ENCODE measurements at places on chromosomes 11 and 22.

DNA sequence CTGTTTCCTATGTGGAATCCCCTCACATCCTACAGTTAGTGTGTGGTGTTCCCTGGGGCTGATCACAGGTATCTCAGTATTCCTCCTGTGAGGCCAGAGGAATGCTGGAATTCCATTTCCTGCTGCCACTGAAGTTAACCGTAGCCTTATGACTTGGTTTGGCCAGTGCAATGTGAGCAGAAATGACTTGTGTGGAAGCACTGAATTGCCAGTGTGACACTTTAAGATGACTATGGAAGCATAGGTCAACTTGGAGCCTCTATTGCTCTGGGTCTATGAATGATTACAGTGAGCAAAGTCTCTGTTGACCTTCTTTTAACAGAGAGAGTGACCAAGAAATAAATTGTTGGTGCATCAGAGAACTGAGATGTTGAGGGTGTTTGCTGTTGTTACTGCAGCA, 16.5 kb downstream of the TBRG1 start:
- no peak for DNase-seq

GRCh38 chr11:35171226-35171625, 32.3 kb downstream of the CD44 start:
- DNase-seq = no peak

- no peak for DNase-seq
These were observed 133.4 kb upstream of the E2F8 start for GRCh38 chr11:19374151-19374569.

DNA sequence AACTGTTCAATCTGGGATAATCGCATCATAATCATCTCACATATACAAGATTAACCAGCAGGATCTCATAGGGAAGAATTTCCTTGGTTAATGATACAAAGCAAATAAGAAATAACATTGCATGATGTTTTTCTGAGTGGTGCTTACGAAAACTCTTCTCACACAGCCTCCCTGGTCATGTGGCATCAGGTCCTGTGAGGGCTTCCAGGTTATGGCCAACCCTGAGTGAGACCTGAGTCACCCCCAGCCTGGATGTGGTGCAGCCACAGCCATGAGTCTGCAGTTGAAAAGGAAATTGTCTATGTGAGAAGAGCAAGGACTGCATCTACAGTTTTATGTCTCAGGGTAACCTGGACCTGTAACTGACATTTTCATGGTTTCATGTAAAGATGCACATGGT, 90.5 kb upstream of the XKR3 start:
- DNase-seq = no peak

- no peak for DNase-seq
These were observed 150.2 kb upstream of the ARHGAP20 start for GRCh38 chr11:110862407-110862806.

DNA sequence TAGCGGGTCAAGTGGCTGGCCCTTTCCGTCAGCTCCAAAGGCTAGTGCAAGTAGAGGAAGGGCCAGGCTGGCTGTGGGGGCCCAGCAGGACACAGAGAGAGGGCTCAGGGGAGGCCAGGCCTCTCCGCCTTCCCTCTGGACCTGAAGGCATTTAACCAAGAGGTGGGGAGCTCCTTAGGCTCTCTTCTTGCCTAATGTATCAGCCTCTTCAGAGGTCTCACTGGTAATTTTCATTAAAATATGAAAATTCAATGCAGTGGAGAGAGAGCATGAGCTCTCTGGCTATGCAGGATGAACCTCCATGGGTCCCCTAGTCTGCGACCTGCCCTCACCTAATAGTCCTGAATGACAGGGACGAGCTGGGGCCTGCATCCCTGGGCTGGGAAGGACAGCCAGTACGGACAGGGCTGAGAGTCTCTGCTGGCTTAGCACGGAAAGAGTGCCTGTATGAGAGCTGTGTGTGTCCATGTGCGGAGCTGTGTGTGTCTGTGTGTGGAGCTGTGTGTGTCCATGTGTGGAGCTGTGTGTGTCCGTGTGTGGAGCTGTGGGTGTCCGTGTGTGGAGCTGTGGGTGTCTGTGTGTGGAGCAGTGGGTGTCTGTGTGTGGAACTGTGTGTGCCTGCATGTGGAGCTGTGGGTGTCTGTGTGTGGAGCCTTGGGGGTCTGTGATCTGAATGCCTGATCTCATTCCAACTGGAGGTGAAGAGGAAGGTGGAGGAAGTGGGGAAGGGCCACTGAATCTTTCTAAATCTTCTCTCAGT, 2.4 kb downstream of the ALX4 start:
- DNase-seq = no peak

DNA sequence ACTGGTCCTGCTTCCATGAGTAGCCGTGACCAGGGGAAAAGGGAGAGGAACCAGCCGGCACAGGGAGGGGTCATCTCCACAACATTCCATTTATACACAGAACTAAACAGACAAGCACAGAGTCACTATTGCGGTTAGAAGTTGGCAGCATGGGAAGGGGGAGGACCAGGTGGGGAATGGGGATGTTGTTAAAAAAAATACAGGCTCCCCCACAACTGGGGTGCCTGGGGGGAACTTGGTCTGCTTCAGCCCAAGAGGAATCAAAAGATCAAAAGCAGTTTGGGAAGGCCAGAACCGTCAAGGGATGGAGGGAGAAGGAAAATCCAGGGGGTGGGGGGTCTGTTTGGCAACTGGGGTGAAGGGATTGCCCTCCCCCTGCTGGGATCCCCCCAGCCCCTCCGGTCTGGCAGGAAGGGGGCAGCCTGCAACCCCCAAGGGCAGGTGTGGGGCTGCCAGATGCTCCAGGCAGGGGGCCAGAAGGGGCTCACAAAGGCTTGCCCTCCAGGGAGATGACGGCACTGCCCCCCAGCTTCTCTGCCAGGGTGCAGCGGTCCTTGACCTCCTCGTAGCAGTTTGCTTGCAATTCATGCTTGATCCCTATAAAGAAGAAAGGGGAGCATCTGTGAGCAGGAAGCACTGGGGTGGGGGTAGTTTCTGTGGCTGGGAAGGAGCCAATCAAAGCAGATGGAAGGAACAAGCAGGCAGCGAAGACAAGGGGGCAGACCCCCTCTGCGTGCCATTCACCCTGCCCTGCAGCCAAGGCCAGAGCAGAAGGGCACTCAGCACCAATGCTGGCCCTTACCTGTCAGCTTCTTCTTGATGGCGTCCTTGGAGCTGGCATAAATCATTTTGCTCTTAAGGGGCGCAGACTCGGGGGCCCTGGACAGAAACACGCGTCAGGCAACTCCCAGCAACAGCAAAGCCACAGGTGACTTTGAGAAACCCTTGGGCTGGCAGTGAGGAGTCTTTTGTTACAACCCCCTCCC, 2.8 kb downstream of the CFL1 start:
- DNase-seq = no peak

GRCh38 chr11:36577859-36578258, 10.1 kb downstream of the RAG1 start:
- DNase-seq = no peak

DNA sequence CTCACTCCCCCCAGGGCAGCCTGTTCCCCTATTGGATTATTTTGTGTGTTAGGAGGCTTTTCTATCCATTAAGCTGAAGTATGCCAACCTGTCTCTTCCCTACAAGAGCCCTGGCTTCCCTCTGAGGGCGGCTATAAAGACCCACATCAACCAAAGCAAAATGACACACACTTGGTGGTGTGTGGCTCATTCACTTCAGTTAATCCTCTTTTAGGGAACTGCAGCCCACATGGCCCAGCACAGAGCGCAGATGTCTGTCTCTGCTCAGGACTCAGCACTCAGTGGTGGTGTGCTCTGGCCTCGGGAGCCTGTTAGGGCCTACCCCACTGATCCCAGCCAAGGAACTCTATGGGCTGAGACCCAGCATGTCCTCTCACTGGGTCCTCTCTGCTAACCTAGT, 32.2 kb upstream of the LRRC10B start:
- no peak for DNase-seq

DNA sequence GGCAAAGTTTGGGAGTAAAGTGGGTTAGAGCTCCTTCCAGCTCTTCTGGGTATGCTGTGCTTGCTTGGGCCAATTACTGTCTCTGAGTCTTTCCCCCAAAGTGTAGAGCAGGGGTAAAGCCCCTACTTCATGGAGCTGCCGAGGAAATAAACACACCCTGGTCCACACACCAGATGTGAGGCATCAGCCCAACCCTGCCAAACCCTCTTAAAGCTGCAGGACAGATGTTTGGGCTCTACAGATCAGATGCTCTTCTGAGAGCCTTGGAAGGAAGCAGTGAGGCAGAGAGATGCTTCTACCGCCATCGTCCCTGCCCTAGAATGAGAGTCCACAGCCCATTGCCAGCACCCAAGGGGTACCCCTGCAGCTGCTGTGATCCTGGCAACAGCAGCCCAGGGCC, 64.7 kb downstream of the ELFN2 start:
- no peak for DNase-seq

DNA sequence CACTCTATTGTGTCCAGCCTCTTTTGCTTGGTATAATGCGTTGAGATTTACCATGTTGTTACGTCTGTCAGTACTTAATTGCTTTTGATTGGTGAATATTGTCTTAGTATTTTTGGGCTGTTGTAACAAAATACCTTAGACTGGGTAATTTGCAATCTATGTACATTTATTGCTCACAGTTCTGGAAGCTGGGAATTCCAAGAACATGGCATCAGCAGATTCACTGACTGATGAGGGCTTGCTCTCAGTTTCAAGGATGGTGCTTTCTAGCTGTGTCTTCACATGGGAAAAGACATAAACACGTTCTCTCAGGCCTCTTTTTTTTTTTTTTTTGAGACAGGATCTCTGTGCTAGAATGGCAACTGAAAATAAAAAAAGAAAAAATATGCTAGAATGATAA, 46.7 kb upstream of the INCENP start:
- DNase-seq = no peak

- DNase-seq = no peak
These were observed 15.9 kb upstream of the IRAG1 start for GRCh38 chr11:10709299-10710086.

GRCh38 chr11:12567746-12568460, 106.3 kb upstream of the TEAD1 start:
- DNase-seq = no peak

- DNase-seq = no peak
These were observed 26.7 kb downstream of the CARS1 start for GRCh38 chr11:3030289-3031070.

GRCh38 chr22:33044112-33044511, 14.1 kb downstream of the SYN3 start:
- no peak for DNase-seq

GRCh38 chr11:33874433-33874832, 17.4 kb downstream of the LMO2 start:
- no peak for DNase-seq

- peak; percentile 77 for DNase-seq
These were observed 533 bp downstream of the ELF5 start for GRCh38 chr11:34512840-34513681.

- no peak for DNase-seq
These were observed 388.2 kb downstream of the TMEM135 start for GRCh38 chr11:87425943-87426342.

GRCh38 chr22:24455039-24455438, 27.6 kb downstream of the ADORA2A start:
- DNase-seq = no peak

DNA sequence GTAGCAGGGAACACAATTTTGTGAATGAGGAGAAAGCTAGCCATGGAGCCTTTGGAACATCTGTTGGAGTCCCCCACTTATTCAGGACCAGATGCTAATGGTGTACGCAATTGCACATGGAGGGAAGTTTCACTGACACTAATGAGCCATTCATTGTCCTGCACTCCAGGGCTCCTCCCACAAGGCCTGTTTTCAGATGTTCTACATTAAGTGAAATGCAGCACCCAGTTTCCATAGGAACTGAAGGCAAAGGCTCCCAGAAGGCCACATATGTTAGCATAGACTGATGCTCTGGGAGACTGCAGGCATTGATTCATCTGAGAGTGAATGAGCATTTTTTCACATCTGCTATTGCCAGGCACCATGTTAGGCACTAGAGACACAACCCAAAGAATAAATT, 399.5 kb downstream of the ETS1 start:
- DNase-seq = no peak

DNA sequence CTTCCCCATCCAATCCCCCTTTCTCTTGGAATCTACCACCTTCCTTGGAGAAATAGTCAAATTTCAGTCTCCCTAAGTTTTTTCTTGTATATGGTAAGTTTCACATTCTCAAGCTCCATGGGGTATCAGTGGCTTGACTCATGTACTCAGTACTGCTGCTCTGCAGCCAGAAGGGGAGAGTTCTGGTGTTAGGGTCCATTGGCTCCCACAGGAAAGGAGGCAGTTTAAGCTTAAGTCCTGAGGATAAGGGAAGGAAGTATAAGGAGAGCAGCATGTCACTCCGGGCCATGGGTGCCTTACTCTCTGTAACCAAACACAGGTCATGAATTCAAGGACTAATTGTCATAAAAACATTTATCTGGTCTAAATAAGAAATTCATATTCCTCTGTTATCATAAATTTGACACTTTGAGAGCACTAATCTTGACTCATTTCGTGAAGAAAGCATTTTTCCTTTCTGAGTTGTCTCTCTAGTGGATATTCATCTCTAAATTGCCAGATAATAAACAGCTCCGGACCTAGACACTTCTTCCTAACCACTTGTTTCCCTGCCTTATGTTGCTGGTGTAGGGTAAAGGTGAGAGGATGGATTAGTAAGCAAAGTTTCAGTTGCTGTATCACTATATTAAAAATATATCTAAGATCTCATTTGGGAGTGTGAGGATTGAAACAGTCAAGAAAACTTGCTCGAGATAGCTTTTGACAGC, 20.1 kb upstream of the SORL1 start:
- no peak for DNase-seq

GRCh38 chr11:120324932-120325810, at the start of gene TLCD5:
TLCD5 (plus strand) TSS chr11:120325299; CDS start chr11:120327442, 2,143 bp downstream.
- peak; percentile 75 for DNase-seq

DNA sequence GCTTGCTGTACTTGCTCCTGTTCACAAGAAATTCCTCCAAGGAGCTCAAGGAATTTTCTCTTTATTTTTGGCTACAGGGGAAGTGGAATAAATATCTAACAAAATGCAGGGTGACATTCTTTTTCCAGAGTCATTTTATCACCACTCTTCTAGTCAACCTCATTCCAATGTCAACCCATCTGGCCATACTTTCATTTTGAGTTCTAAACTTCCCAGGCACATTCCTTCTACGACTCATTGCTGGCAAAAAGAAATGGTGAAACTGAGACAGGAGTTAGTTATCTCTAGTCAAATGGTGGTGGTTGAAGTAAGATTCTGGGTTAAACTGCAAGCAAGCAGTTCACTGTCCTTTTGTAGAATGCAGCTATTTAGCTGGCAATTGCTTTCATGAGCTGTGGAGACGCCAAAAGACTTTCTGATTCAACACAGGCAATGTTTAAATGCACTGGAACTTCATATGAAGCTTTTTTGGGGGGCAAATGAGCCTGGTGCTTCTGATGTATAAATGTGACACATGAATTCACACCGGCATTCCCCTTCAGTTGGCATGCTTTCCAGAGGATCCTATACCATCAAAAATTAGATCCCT, 304.6 kb downstream of the CADM1 start:
- no peak for DNase-seq

- no peak for DNase-seq
These were observed 5.1 kb upstream of the PICALM start for GRCh38 chr11:86073948-86074347.

GRCh38 chr11:75429902-75430713, 2.9 kb downstream of the KLHL35 start:
- peak; percentile 72 for DNase-seq
